Mesothelial cell of epicardium (in vitro differentiated cells): ENCODE measurements at places on chromosomes 12 and 14. TPM values are rescaled to one million over a fixed set of nuclear protein-coding genes. Genes with fewer than 3 reads are reported as not detected.

RAPGEF3 gene
- total RNA-seq, result 18.0 to 20.9 TPM (median 19.4 TPM) in 3 replicates

GRCh38 chr14:32679927-32680612, 258.6 kb upstream of the NPAS3 start:
- no peaks in the 10 kb centered on the region for H3K36me3 ChIP-seq
- peaks cover 14% of the 10 kb centered on the region for H3K4me1 ChIP-seq
- DNase-seq, result no peak

DNA sequence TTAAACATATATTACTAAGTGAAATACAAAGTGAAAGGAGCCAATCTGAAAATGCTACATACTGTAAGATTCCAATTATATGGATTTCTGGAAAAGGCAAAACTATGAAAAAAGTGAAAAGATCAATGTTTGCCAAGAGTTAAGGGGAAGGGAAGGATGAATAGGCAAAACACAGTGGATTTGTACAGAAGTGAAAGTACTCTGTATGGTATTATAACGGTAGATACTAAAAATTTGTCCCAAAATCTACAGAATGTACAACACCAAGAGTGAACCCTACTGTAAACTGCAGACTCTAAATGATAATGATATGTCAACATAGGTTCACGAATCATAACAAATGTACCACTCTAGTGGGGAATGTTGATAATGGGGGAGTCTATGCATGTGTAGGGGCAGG, 17.8 kb downstream of the EEA1 start:
- no peaks in the 10 kb centered on the region for H3K4me1 ChIP-seq
- no peak for DNase-seq
- H3K27ac ChIP-seq, result no peak overlapping the region
- peaks cover 23% of the 10 kb centered on the region for H3K36me3 ChIP-seq
- no peak overlapping the region for H3K4me3 ChIP-seq

DNA sequence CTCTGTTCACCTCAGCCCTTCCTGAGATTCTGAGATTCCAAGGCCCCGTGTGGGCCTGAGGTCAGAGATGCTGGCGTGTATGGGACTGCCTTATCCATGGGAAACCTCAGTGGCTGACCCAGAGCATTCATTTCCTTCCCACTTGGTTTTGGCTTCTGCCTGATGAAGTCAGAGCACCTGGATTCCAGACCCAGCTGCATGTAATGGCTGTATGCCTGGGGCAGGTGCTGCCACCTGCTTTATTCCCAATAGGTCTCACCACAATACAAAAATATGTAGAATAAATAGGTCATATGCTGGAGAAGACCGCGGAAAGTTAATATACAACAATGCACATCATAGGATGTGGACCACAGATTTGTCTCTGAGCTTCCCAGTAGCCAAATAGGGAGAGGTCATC, 25.6 kb downstream of the FIGNL2 start:
- DNase-seq, result no peak
- peaks cover 17% of the 10 kb centered on the region for H3K4me1 ChIP-seq
- no peaks in the 10 kb centered on the region for H3K27me3 ChIP-seq

- H3K36me3 ChIP-seq, result no peaks in the 10 kb centered on the region
- H3K4me1 ChIP-seq, result no peaks in the 10 kb centered on the region
- DNase-seq, result no peak
- no peak overlapping the region for H3K4me3 ChIP-seq
These were observed 172.2 kb upstream of the DDHD1 start for GRCh38 chr14:53325176-53325806.

- H3K4me1 ChIP-seq, result peaks cover 7% of the 10 kb centered on the region
- H3K27me3 ChIP-seq, result no peaks in the 10 kb centered on the region
- peaks cover 13% of the 10 kb centered on the region for H3K36me3 ChIP-seq
- no peak for DNase-seq
These were observed 12.3 kb downstream of the NEMP1 start for GRCh38 chr12:57066245-57066644.
